Activated CD4-positive, alpha-beta memory T cell treated with anti-CD3 and anti-CD28 coated beads, Interleukin-2, amount 10 ng/mL, durations not matched to agents 7 days and 5 days (primary cell): ENCODE measurements at places on chromosomes 4 and X. TPM values are rescaled to one million over a fixed set of nuclear protein-coding genes. Genes with fewer than 3 reads are reported as not detected.

DNA sequence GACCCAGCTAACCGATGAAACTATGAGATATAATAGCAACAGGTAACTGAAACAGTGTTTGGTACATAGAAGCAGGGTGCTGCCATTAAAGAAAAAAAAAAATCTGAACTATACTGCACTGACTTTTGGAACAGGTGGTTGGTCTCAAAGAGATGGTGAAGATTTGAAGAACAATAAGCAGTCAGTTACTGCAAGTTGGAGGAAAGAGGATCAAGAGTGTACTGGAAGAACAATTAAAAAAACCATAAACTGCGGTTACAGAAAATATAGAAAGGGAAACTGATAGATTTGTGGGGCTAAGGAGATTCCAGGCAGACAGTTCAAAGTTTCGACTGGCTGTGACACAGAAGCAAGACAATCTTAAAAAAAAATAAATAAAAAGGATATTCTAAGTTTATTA, 181.9 kb upstream of the TRAM1L1 start:
- H3K36me3 ChIP-seq: no peaks in the 10 kb centered on the region
- H3K4me3 ChIP-seq: no peak overlapping the region
- H3K27me3 ChIP-seq: no peaks in the 10 kb centered on the region
- DNase-seq: no peak

DNA sequence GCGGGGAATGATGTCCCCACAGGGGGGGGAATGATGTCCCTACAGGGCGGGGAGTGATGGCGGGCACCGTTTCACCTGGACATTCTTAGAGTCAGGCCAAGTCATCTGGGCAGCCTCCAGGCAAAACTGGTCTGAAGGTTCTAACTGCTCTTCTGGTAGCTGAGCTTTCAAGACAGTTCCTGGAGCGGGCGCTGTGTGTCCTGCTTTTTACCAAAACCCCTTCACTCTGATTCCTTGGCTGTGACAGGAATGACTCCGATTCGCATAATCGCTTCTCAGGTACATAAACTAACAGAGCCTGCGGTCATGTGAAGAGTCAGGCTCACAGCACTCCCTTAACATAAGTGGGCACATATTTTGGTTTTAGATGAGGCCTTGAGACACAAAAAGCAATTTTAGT, 836.0 kb downstream of the TRIML1 start:
- H3K36me3 ChIP-seq: no peaks in the 10 kb centered on the region
- no peak for DNase-seq
- H3K27me3 ChIP-seq: no peaks in the 10 kb centered on the region
- H3K4me3 ChIP-seq: no peak overlapping the region

DNA sequence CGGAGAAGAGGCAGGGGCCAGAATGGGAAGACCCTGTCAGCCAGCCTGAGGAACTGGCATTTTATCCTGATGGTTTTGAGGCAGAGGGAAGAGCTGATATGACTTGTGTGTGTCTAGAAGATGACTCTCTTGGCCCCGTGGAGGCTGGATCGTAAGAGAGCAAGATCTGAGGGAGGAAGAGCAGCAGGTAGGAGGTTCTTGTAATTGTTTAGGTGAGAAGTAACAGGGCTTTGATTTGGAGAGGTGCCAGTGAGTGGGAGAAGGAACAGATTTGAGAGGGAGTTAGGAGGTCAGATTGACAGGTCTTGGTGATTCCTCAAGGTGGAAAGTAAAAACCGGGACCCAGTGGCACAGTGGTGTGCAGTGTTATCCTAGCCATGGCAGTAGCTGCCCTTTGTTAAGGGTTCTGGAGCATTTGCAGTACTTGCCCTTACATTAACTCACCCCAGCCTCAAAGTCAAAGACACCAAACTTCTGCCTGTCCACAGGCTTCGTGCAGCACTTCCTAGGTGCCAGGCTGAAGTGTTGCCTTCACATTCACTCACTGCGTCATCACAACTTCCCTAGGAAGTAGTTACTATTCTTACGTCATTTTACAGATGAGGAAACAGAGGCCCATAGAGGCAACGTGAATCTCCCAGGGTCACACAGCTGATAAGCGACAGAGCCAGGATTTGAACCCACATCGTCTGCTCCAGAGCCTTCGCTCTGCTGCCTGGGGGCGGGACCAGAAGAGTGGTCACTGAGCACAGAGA, 23.7 kb downstream of the RTL5 start:
- H3K4me3 ChIP-seq: no peak overlapping the region
- H3K27me3 ChIP-seq: peaks cover 14% of the 10 kb centered on the region
- DNase-seq: no peak
- peaks cover 41% of the 10 kb centered on the region for H3K4me1 ChIP-seq
- no peak overlapping the region for H3K27ac ChIP-seq

- peaks cover 75% of the 10 kb centered on the region for H3K27me3 ChIP-seq
- no peak overlapping the region for H3K27ac ChIP-seq
- no peak overlapping the region for H3K4me3 ChIP-seq
- DNase-seq: no peak
- no peaks in the 10 kb centered on the region for H3K36me3 ChIP-seq
Measured at GRCh38 chr4:146632770-146633470, 5.8 kb upstream of the POU4F2 start.

DNA sequence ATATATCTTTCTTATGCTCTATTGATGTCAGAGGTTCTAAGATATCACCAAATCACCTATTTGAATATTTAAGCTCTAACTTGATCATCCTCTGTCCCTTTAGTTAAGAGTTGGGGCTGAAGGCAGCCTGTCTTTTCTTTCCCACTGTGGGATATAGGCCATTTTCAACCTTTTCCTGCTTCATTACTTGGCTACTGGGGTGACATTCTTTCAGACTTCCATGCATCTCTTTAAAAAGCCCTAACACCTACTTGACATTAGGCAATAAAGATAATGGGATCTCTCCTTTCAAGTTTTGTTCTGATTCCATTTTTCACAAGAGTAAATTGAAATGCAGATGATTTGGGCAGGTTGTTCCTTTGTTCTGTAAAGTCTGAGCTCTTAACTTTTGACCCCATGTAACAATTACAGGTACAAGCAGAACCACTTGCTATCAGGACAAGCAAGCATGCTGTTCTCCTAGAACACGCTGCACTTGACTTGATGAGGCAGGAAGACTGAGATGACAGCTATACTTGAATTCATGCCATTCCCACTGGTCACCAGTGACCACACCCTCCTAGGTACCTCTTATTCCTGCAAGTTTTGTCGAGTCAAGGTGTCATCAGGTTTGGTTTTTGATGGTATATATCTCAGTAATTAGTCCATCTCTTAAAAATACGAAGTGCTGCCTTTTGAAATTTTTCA, 18.2 kb downstream of the HOPX start:
- peaks cover 8% of the 10 kb centered on the region for H3K36me3 ChIP-seq
- no peaks in the 10 kb centered on the region for H3K4me1 ChIP-seq
- H3K4me3 ChIP-seq: no peak overlapping the region
- no peak for DNase-seq
- no peak overlapping the region for H3K27ac ChIP-seq

- no peaks in the 10 kb centered on the region for H3K4me1 ChIP-seq
- peaks cover 11% of the 10 kb centered on the region for H3K27me3 ChIP-seq
- H3K27ac ChIP-seq: no peak overlapping the region
- no peak for DNase-seq
Measured at GRCh38 chr4:99644453-99644852, 13.2 kb downstream of the C4orf54 start.

- no peaks in the 10 kb centered on the region for H3K27me3 ChIP-seq
- DNase-seq: no peak
- H3K4me1 ChIP-seq: no peaks in the 10 kb centered on the region
- no peak overlapping the region for H3K4me3 ChIP-seq
Measured at GRCh38 chr4:51858605-51859202, 15.8 kb downstream of the DCUN1D4 start.

DNA sequence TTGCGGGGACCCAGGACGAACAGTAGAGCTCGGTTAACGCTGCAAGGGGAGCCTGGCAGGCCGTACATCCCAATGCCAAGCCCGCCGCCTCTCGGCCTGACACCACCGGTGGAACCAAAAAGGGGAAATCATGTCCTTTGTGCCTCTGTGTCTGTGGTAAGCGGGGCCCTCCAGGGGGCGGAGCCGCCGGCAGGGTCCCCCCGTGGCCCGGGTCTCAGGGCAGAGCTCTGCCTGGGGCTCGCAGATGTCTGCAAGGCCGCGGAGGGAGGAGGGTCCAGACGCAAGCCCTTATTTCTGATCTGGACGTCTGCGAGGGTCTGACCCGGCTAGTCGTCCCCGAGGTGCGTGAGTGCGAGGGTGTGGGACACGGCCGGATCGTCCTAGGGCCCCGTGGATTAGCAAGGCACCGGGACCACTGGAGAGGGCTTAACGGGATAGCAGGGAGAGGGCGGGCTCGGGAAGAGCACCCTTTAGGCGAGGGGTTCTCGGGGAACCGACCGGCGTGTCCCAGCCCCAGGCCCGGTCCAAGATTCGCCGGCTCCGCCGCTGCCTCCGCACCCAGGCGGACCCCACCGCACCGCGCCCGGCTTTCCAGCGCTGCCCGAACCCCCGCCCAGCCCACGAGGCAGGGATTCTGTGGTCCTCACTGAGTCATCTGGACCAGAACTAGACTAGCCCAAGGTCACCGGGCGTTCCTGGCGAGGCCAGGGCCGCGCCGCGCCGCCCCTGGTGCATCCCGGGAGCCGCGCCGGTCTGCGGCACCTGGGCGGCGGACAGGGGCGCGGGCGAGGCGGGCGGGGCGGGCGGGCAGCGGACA, 863 bp upstream of the FAM193A start:
- H3K36me3 ChIP-seq: peaks cover 7% of the 10 kb centered on the region
- no peaks in the 10 kb centered on the region for H3K27me3 ChIP-seq
- peak; percentile 50 for DNase-seq
- peak overlapping the region; percentile 88 for H3K27ac ChIP-seq

Gene ATP2B3
- total RNA-seq: not detected

Gene TCP11X2
- total RNA-seq: not detected

Gene C4orf17
- total RNA-seq: not detected

Gene PLAC1
- total RNA-seq: not detected

Gene F11
- total RNA-seq: not detected

Gene SH2D1A
- total RNA-seq: 58.3 TPM

Gene MGAT4D
- not detected for total RNA-seq
